ENCODE measurements at places on chromosomes 11 and 22.

- no peak for DNase-seq
Measured at GRCh38 chr22:42716649-42717127, 4.0 kb downstream of the A4GALT start.

DNA sequence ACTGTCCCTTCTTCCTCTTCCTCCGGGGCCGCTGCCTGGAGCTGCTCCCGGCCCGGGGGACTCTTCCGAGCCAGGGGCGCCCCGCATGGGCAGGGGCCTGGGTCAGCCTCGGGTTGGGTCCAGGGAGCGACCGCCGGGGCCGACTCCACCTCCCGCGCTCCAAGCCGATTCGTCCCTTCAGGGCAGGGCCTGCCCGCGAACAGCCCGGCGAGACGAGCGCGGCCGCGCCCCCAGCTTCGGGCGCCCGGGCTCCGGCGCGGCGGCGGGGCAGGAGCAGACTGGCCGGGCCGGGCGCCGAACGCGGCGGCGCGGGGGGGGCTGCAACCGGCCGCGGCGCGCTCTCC is at the start of gene LARGE1:
Gene LARGE1 (minus strand): TSS at position 280 of the 344 bp plus-strand sequence.
- peak; percentile 43 for DNase-seq

GRCh38 chr22:42343531-42344081 is 73.2 kb upstream of the TCF20 start:
- peak; percentile 45 for DNase-seq

- peak; percentile 31 for DNase-seq
Measured at GRCh38 chr22:49961005-49961600, 531 bp downstream of the PIM3 start.

DNA sequence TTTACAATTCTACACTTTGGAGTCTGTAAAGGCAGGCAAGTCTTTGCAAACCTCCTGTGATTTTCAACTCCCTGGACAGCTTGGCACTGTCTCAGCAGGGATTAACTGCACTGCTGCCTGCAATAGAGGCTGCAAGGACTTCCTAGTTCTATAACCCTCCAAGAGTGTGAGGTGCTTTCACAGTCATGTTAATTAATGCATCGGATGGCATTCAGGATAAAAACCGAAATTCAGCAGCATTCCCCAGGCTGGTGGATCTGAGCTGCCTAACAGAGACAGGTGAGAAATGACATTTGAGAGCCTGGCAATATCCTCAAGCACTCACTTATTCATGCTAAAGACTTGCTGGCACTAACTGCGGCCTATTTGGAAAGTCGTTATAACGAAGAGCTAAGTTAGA is 85.0 kb downstream of the LARGE1 start:
- peak; percentile 71 for DNase-seq

DNA sequence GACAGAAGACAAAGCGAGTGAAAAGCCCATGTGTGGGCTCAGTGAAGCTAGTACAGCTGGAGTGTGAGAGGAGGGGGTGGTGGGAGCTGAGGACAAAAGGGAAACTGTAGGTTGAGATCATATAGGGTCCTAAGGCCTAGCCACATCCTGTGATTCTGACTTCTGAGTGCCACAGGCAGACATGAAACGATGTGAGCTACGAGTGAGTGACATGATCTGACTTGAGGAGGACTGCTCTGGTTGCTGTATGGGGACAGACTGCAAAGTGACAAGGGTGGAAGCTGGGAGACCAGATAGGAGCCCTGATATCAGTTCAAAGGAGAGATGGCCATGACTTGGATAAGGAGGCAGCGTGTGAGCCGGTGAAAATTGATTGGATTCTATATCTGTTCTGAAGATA is 85.4 kb downstream of the MICAL2 start:
- DNase-seq: no peak

DNA sequence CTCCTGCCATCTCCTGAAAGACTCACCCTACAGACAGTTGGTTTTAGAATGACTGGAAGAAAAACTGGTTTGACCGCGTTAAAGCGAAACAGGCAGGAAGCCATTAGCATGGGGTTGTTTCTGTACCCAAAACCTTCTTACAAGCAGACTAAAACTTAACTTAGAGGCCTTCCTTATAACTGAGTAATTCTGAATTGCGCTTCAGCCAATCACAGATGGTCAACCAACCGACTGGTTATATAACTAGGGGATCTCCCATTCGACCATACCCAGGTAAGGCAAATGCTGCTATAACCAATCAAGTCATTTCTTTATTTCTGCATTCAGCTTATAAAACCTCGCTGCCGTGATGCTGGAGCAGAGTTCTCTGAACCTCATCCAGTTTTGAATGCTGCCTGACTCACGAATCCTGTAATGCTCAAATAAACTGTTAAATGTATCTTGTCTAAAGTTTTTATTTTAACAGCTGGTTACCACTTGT is 87.8 kb upstream of the DRD2 start:
- DNase-seq: no peak

GRCh38 chr11:57764566-57764965 is 3.0 kb downstream of the CTNND1 start:
- no peak for DNase-seq

DNA sequence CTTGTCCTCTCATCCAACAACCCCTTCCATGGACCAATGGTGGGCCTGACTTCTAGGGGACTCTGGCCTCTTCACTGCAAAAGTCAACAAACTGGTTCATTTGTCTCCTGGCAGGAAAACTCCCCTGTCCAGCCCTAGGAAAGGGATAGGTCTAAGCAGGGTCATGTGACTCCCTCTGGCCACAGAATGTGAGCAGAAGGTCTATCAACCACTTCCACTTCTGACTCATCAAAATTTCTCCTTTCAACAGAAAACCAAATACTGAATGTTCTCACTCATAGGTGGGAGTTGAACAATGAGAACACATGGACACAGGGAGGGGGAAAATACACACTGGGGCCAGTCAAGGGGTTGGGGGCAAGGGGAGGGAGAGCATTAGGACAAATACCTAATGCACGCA is 1.3 kb upstream of the ISX start:
- DNase-seq: no peak

DNA sequence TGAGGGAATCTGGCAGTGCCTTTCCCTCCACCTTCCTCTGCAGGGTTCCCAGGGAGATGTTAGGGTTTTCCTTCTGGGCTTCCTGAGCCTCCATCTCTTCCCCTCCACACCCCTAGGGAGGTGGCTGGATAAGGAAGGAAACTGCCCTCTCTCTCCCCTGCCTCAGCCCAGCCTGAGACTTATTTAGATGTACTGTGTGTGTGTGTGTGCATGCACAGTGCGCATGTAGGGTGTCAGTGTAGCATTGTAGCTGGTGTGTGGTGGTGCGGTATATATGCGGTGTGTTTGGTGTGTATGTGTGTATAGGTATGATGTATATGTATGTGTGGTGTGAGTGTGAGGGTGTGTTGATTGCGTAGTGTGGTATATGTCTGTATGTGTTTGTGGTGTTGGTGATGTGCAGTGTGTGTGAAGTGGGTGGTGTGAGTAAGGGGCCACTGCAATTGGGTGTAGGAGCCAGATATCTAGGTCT is 1.5 kb downstream of the FXYD6 start:
- no peak for DNase-seq

- DNase-seq: peak; percentile 82
Measured at GRCh38 chr11:123374622-123374968, 55.5 kb upstream of the GRAMD1B start.

DNA sequence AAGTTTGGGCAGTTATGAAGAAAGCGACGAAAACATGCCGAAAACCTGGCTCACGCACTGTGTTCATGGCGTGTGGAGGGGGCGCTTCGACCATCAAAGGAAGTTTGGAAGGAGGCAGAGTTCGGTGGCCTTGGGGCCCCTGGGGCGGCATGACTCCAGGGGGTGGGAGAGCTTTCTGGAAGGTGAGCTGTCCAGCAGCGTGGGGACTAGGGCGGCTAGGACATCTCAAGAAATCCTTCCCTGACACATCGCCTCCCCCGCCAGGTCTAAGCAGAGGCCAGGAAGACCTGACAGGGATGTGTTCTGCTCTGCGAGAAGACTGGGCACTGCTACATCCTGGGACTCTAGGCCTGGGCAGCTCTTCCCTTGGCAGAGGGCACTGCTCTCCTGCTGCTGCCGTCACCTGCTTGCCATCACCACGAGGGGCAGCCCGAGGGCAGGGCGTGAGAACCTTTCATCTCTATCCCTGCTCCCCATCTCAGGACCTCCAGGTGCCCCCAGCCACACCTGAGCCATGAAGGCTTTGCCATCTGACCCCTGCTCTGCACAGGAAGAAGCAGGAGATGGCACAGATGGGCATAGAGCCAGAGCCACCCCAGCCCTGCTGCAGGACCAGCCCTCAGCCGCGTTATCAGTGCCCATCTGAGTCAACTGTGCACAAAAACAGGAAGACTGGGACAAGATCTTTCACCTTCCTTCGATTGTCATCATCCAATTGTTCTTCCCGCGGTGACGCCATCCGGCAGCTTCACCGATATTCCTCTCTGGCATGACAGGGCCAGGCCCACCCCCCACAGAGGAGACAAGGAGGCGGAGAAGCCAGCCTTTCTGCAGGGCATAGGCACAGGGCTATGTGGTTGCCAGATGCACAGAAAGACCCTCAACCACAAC is 12.7 kb downstream of the LINC01488 start:
- DNase-seq: no peak

DNA sequence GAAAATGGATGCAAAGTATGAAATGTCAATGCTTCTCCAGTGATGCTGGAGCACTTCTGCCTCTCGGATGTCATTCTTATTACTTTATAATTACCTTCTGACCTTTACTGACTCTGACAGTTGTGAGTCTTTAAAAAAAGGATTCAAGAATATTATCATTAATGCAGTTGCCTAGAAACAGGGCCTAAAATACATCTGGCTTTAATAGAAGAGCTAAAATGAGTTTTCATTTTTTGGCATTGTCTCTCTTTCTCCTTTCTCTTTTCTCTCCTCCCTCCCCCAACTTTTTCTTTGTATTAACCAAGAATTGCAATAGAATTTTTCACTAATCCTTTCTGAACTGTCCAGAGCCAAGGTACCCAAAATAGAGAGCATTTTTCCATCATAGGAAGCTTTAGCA is 45.9 kb downstream of the FDX1 start:
- no peak for DNase-seq

GRCh38 chr11:102187416-102188151 is 77.3 kb downstream of the YAP1 start:
- DNase-seq: no peak

GRCh38 chr11:82756765-82757639 is 23.3 kb upstream of the FAM181B start:
- DNase-seq: no peak

DNA sequence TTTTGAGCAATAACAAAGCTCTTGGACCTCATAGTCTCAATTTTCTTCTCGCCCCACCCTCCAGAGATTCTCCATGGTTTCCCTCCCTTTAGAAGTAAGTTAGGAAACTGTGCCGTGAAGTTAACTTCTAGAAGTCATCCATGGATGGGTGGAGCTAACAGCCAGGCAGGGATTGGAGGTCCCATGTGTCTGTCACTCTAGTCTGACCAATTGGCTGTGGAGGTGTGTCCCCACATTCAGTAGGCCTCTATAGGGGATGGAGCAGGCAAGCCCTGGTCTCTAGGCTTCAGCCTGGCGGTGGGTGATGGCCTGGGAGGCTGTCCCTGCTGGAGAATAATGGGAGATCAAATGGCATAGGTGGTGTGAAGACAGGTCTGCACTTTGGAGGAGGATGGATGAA is 50.7 kb downstream of the TP53I11 start:
- peak; percentile 77 for DNase-seq

- no peak for DNase-seq
Measured at GRCh38 chr11:34757026-34757451, 136.1 kb downstream of the EHF start.

DNA sequence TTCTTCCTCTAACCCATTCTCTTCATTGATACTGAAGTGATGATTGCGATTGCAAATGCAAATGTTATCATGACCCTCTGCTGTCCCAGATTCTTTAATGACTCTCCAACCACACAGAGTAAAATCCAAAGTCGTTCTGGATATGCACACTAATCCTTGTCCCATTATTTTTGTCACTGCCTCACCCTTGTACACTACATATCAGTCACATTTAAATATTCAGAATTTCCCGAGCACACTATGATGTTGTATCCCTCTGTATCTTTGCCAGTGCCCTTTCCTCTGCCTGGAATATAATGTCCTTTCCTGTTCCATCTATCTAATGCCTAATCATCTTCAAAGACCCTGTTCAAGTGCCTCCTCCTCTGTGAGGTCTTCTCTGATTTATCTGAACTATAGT is 55.4 kb upstream of the MMP13 start:
- no peak for DNase-seq

DNA sequence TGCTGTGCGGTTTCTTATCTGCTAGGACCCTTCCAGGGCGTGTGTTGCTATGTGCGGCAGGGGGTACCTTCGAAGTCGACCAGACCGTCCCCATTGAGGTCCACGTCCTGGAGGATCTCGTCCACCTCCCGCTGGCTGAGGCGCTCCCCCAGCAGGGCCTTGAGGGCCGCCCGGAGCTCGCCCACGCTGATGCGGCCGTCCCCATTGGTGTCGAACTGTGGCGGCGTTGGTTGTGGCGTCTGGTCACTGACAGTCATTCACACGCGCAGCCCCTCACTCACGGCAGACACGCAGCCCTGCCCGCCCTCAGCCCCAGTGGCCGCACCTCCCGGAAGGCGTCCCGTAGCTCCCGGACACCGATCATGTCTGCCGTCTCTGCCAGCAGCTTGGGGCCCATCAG is 3.5 kb downstream of the CABP2 start:
- DNase-seq: no peak

DNA sequence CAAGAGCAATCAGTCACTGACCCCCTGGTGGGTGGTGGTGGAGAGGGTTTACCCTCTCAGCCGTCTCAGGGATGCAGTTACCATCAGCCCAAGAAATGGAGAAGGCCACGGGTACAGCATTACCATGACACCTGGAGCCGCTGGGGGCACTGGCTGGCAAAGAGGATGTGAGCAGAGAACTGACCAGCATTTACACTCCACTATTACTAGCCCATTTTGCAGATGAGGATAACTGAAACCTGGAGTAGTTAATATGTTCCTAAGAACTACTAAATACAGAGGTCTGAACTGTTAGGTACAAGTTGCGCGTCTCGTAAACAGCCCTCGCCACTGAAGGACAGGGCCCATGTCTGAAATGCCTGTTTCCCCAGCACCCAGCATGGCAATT is 79.0 kb downstream of the TIMP3 start:
- DNase-seq: no peak

- peak; percentile 92 for DNase-seq
Measured at GRCh38 chr11:68373815-68374501, 61.6 kb downstream of the LRP5 start.

GRCh38 chr22:36164621-36165020 is 4.1 kb upstream of the APOL3 start:
- DNase-seq: no peak

DNA sequence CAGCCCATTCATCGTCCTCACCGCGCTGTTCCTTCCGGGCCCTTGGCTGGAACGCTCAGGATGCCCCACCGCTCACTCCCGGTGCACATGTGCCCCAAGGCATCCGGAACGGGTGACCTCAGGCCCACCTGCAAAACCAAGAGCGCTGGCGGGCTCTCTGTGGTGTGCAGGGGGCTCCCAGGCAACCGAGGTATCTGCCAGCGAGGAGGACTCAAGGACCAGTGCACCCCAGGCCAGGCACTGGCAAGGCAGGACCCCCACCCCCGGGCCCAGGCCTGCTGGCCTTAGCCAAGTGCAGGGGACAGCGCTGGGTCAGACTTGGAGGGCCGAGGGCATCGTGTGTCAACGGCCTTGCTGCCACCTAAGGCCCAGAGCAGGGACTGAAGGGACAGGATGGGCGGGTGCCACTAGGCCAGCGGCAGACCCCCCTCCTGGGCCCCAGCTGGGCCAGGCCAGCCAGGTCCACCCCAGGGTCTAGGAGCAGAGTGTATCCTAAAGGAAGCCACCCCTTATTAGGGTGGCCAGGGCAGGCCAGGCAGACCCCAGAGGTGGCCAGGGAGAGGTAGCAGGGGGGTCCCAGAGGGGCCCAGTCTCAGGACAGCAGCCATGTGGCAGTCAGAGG is 8.5 kb downstream of the TNNT3 start:
- DNase-seq: no peak

Measured in NCI-H82 (cell line).